Activated T-cell treated with anti-CD3 and anti-CD28 coated beads for 24 hours (primary cell): ENCODE measurements at places on chromosomes 16 and 17.
A peak's percentile ranks its signal among the peaks of the same experiment; 100 is the strongest.

DNA sequence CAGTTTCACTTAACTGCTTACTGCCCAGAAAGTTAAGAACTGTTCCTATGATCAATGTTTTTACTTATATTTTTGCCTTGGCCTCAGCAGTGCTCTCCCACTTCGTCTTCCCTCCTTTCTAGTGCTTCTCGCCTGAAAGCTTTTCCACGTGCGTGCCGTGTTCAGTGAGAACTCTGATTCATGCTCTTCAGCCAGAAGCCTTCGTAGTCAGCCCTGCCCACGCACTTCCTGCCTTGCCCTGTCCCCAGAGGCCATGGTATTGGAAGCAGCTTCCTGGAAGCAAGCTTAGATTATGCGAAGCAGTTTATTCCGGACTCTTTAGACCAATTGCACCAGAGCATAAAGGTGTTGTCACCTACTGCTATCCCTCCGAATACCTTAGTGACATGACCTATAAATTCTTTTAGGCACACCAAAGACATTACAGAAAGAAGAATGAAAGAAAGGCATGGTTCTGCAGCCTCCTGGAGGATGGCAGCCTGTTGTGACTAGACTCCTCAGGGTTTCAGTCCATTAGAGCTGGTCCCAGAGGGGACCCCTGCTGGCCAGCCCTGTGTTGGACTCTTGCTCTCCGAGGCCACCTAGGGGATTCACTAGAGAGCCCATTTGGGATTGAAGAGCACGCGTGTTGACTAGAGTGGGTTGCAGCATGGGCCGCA, 105.2 kb downstream of the RPTOR start:
- peak; percentile 77 for DNase-seq

GRCh38 chr17:59026176-59026939, 80.3 kb downstream of the TRIM37 start:
- no peak for DNase-seq

DNA sequence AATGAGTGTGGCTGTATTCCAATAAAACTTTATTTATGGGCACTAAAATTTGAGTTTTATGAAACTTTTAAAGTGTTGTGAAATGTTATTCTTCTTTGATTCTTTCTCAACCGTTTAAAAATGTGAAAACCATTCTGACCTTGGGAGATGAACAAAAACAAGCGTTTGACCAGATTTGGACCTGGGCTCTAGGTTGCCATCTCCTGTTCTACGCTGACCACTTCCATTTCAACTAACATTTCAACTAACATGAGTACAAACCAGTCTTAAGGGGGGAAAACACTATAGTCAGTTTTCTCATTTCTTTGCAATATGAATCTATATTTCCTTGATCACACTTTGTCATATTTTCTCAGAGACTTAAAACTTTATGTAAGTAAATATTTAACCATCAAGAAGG, 118.4 kb upstream of the IRX5 start:
- DNase-seq: no peak

- no peak for DNase-seq
These were observed 323.9 kb downstream of the CPPED1 start for GRCh38 chr16:12479751-12480150.

GRCh38 chr16:66166490-66166889, 200.0 kb upstream of the CDH5 start:
- no peak for DNase-seq

DNA sequence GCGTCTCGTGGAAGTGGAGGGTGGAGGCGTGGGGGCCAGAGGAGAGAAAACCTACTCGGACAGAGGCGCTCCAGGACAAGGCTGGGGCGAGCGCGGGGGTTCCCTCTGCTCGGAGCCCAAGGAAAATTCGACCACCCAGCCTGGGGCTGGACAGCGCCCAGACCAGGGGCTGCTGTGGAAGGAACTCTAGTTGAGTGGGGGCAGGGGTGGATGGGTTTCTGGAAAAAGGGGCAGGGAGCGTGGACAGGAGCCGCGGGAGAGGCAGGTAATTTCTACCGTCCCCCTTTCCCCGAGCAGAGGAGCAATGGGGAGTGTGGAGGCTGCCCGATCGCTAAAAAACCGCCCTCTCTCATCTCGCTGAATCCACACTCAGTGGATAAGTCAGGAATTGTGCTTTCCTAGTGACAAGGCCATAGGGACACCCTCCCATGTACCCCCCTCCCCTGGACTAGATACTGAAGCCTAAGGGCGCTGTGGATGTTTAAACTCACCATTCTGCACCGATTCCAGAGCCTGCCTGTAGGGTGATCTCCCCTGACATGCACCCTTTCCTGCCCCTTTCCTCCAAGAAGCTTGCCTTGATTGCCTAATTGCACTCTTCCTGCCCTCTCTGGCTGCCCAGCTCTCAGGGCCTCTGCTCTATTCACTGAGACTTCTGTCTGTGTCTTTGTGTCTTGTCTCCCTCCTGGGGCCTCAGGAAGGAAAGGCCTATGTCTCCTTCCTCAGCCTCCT, 90.7 kb upstream of the TMEM97 start:
- no peak for DNase-seq

DNA sequence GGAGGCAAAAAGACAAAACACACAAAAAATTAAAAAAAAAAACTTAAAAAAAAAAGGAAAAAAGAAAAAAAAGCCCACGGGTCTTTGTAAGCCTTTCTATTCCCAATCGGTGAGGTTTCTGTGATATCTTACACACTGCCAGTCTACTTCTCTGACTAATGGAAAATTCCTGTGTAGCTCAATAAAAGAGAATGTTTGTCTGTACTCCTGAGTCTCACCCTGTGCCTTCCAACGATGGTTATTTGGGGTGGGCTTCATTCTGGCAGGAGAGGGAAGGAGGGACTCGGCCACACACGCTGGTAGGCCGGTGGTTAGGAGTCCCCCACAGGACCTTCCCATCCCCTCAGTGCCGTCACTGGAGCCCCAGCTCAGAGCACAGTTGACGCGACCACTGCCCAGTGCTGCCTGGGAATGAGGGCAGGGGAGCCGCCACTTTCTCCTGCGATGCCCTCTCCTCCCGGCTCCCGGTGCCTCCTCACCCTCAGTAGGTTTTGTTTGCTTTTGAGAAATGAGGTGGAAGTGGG, 68.0 kb downstream of the AMFR start:
- DNase-seq: no peak

DNA sequence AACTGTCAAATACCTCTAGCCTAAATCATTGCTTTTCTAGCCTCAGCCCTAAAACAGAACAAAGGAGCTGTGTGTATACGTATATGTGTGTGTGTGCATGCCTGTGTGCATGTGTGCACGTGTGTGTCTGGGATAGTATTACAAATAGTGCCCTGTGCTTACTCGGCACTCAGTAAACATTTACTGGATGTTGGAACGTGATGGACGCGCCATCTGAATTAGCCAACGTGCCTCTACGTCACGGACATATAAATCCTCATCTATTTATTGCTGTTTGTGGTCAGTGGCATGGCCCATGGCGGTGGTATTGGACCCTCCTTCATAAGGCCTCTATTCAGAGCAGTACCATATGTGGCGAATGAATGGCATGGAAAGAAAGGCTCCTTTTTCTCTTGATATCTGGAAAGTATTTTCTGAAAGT, 37.5 kb downstream of the WWP2 start:
- no peak for DNase-seq

- DNase-seq: no peak
These were observed 69.9 kb downstream of the RPTOR start for GRCh38 chr17:80614332-80615047.

GRCh38 chr16:336269-336668, 16.3 kb downstream of the AXIN1 start:
- DNase-seq: no peak

GRCh38 chr17:62888148-62888547, 77.9 kb upstream of the TANC2 start:
- DNase-seq: no peak

DNA sequence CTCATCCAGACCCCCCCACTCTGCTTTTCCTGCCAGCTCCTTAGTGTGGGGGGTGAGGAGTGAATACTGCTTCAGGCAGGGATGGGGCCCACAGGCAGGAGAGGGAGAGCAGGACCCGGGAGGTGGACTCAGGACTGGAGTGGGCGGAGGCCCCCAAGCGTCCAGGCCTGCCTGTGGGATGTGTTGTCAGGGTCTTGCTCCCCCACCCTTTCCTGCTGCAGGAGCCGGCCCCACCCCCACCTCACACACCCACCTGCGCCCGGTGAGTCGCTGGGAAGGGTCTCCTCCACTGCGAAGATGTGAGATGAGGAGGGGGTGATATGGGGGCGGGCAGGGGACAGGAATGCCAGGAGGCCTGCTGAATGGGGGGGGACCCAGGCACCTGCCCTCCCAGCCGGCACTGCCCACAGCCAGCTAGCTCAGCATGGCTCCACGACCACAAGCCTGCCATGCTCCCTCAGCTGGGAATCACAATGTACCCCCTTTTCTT, 1.1 kb downstream of the FAM171A2 start:
- no peak for DNase-seq

DNA sequence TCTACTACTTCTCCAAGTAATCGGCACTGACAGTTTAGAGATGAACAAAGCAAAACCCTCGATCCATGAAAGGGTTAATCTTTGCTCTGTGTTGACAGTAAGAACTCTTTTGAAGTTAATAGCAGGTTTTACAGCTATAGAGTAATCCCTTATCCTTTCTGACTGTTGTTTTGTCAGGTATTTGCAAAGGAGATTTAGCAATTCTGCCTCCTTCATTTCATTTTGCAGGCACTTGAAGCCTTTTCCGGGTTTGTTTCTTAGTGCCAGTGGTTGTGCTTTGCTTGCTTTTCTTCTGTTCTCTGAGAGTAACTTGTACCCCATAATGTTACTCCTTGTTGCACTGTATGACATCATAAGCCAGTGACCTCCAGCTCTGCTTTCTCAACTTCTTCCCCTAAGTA, 64.5 kb downstream of the TANGO6 start:
- DNase-seq: no peak

DNA sequence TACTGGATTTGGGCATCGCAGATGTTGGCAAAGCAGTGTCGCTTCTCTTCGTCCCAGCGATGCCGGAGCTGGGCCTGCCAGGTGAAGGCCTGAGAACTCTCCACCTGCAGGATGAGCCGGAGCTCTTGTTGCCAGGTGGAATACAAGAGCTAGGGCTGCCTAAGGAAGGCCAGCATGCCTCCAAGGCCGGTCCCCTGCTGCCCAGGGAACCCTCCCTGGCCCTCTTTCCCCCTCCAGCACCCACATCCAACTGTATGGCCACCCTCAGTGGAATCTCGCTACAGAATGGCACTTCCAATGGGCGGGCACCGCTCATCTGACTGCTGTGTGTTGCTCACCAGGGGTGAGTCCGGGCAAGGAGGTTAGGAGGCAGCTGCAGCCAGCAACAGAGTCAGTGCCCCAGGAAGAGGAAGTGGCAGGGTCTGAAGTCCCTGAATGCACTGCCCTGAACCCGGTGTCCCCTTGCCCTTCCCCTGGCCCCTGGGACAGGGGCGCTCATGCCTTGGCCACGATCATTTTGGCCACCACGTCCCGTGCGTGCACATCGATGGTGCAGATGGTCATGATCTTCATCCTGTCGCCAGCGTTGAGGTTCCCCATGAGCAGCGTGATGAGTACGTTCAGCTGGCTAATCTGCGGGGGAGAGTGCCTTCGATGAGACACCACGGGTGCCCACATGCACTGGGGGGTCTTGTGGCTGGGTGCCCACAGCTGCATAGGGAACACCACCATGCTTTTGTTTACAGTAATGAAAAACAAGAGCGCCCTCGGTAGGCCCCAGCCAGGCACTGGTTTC, 75.8 kb downstream of the DNAH17 start:
- no peak for DNase-seq

- no peak for DNase-seq
These were observed 169.4 kb downstream of the ABCA8 start for GRCh38 chr17:68785565-68786486.

DNA sequence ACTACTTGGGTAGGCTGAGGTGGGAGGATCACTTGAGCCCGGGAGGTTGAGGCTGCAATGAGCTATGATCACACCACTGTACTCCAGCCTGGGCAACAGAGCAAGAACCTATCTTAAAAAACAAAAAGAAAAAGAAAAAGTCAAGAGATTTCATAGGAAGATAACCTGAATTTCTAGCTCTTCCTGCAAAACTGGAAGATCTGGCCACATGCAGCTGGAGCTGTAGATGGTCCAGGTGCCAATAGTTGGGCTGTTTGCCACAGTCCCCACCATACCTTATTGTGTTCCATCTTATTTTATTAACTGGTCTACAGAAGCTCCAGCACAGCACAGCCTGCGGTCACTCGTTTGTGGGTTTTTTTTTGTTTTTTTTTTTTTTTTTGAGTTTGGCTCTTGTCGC, 15.0 kb downstream of the ATP2A1 start:
- DNase-seq: no peak

DNA sequence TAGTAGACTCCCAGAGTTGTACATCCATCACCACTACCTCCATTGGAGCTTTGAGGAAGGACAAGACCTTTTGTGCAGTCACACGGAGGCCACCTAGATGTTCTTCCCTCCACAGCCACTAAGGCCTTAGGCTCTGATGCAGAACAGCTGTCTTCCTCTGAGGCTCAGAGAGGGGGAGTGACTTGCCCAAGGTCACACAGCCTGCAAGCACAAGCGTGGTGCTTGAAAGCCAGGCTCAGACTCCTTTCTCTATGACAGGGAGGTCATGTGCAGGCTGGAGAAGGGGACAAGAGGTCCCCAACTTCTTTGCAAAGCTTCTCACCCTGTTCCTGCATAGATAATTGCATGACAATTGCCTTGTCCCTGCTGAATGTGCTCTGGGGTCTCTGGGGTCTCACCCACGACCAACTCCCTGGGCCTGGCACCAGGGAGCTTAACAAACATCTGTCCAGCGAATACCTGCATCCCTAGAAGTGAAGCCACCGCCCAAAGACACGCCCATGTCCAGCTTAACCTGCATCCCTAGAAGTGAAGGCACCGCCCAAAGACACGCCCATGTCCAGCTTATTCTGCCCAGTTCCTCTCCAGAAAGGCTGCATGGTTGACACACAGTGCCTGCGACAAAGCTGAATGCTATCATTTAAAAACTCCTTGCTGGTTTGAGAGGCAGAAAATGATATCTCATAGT, 12.7 kb downstream of the SCGB1C2 start:
- DNase-seq: no peak

- no peak for DNase-seq
These were observed 21.9 kb downstream of the ADORA2B start for GRCh38 chr17:15966879-15967248.

GRCh38 chr17:9256751-9257629, 235.7 kb downstream of the NTN1 start:
- DNase-seq: no peak

DNA sequence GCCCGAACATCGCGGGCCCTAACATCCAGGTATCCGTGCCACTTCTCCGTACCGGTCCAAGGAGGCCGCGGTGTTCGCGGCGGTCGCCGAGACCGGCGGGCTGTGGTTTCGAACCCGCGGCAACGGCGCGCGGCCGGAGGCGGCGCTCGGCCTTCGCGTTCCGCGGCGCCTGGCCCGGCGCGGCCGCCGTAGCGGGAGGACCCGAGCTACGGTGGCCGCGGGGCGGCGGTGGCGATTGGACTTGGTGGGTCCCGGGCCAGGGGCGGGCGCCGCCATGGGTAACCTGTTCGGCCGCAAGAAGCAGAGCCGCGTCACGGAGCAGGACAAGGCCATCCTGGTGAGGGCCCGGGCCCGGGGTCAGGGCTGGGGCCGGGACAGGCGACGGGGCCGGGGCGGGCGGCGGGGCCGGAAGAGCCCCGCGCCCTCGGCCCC, at the start of gene CHMP6:
CHMP6 (plus strand) TSS at position 197 of the 432 bp plus-strand sequence; CDS start at position 275, 78 bp downstream.
- DNase-seq: peak; percentile 59

GRCh38 chr16:8763083-8763482, 34.4 kb downstream of the TMEM186 start:
- DNase-seq: no peak
